ENCODE measurements at places on chromosomes 1 and 21.

- DNase-seq: no peak
Observed at GRCh38 chr1:239682046-239682445, 295.7 kb downstream of the CHRM3 start.

DNA sequence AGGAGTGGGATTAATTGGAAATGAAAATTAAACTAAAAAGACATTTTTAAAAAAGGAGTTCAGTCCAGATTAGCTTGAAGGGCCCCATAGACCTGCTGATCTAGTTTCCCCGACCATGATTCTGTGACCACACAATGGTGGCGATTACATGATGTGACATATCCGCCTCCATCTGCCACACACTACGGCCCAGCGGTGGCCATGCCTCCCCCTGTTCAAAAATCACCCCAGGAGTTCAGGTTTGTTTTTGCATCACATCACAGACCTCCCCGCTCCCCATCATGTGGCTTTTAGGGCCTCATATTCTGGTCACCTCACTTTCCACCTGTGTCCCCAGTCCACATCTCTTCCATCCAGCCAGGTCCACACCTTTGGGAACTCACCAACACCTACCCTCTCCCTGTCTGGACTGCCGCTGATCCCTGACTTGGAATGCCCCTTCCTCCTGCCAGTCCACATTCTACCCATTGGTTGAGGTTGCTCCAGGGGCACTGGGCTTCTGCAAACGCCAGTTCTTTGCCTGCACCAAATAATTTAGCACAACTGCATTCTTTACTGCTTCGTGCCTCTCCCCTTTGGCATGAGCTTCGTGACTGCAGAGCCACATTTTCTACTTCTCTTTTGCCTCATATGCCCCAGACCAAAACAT lies 38.9 kb downstream of the CD247 start:
- no peak for DNase-seq

- no peak for DNase-seq
Observed at GRCh38 chr21:45153358-45154318, 79.3 kb downstream of the ADARB1 start.

GRCh38 chr1:86382878-86383277 lies 13.2 kb downstream of the ODF2L start:
- no peak for DNase-seq

DNA sequence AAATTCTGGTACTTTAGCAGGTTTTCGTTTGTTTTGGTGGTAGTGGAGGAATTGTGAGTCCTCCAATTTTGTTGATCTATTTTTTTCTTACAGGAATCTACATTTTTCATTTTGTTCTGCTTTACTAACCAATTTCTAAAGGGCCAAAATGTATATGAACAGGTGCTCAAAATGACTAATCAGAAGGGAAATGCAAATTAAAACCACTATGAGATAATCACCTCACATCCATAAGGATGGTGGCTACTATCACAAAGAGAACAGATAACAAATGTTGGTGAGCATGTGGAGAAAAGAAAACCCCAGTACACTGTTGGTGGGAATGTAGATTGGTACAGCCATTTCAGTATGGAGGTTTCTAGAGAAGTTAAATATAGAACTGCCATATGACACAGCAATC lies 134.2 kb downstream of the LMO4 start:
- no peak for DNase-seq

GRCh38 chr1:109351457-109351856 lies 44.6 kb upstream of the MYBPHL start:
- no peak for DNase-seq

DNA sequence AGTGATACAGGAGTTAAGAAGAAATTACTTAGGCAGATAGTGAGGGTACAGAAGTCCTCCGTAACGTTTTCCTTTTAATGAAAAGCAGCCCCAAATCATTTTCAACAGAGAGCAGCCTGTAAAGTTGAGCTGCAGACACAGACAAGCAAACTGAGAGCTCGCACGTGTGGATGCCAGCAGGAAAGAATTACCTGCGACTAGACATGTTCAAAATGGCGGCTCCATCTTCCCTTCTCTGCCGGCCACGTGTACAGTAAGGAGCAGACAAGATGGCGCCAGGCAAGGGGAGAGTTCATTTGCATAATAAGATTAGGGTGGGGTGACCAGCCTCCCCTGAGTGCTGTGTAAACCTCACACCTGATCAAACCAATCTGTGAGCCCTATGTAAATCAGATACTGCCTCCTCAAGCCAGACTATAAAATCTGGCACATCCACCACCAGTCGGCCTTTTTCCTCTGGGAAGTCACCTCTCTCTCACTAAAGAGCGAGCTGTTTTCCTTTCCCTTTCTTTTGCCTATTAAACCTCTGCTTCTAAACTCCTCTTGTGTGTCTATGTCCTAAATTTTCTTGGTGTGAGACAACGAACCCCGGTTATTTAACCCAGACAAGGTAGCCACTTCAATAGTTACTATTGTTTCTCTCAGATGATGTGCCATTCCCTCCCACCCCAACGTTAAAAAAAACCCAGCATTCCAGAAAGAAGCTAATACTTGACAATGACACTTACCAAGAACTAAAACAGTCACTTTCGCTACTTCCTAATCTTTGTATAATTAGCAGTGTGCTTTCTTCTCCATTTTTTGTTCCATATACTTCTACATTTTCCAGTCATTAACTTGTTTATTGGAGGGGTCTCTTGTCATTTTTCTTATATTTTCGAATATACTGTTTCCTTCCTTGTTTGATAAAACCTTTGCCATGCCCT lies 27.4 kb downstream of the DUSP10 start:
- no peak for DNase-seq

GRCh38 chr1:97505289-97505688 lies 415.5 kb downstream of the DPYD start:
- DNase-seq: no peak

DNA sequence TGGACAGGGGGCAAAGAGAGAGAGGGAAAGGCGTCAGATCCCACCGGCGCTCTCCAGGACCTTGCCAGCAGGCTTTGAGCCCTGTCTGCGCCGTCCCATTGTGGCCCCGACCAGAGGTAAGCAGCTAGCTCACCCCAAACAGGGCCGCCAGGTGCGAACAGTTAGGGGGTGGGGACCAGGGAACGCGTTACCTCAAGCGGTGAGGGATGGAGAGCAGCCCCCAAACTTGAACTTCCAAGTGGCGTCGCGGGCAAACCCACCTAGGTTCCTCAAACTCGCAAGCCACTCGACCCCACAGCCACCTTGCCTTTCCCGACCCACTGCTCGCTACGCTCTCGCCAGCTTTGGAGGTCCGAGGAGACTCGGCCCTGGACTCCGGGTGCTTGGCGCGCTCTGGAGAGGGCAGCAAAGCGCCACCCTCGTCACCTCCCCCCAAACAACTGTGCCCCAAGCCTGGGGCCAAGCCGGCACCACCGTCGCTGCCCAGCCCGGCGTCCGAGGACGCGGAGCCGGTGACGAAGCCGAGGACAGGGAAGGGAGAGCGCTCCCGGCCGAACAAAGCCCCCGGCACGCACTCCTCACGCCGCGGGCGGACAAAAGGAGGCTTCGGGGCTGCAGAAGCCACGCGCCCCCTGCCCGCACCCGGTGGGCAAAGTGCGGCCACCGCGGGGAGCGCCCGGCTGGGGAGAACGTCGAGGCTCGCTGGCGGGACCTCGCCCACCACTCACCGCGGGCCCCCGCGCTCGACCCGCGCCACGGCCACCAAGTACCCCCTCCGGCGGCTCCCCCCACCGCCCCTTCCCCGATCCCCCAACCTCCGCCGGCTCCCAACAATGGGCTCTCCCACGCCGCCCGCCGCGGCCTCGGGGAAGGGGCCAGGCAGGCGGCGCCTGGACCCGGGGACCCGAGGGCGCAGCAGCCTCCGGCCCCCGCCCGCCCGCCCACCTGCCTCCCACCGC lies 976 bp downstream of the SSBP3 start:
- DNase-seq: peak; percentile 57

DNA sequence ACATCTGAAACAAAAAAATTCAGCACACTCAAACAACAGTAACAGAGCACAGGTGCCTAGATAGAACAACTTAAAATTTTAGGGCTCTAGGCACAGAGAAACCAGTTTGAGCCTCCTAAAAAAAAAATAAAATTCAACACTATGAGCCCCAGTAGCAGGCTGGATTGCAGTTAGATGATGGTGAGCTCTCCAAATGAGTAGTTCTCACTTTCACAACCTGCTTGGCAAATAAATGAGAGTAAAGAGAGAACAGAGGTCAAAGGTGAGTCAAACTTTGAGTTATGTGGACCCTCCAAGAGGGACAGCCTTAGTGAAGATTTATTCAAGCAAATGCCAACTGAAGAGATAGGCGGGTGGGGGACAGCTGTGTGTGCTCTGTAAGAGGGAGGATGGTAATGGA lies 3.6 kb downstream of the BEND5 start:
- DNase-seq: no peak

All from ovary (tissue), 10 donors.